Cortex of kidney (tissue), 1 donor: ENCODE measurements at places on chromosomes 13 and 19.

GRCh38 chr13:35481777-35482176 is 5.3 kb upstream of the MAB21L1 start:
- DNase-seq = no peak

DNA sequence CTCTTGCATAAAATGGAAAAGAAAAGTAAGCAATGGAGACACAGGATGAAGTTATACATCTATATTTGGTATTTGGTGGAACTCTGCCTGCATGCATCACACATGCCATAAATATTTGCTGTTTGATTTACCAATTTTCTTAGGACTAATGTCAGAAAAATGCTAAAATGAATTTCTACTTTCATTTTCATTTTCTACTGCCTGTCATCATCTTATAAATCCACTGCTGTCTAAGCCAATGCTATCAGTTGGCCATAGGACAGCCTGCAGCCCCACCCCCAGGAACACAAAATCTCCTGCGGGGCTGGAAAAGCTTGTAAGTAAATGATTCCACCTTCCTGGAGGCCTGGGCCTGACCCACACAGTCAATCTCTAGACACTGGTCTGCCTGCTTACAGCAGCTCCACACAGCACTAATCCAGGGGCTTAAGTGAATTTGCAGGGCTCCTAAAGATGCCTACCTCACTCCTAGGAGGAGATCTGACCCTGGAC is 122.0 kb downstream of the ENOX1 start:
- DNase-seq = no peak

DNA sequence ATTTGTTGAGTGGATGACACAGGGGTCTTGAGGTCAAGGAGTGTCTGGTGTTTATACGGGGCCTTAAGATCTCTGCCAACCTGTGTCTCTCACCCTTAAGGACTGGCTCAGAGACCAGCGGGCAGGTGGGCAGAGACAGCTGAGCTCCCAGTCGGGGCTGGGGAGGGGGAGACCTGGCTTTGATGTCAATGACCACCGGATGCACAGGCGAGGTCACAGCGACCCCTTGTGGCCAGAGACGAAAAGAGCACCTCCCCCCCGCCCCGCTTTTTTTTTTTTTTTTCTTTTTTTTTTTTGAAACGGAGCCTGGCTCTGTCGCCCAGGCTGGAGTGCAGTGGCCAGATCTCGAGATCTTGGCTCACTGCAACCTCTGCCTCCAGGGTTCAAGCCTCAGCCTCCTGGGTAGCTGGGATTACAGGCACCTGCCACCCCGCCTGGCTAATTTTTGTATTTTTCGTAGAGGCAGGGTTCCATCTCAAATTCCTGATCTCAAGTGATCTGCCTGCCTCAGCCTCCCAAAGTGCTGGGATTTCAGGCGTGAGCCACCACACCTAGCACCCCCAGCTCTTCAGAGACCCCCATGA is 12.1 kb upstream of the KLK14 start:
- DNase-seq = no peak

- DNase-seq = no peak
These were observed 174.2 kb downstream of the KCNRG start for GRCh38 chr13:50189450-50189849.
